GM12891 (cell line): ENCODE measurements at places on chromosomes 6 and 20.

GRCh38 chr6:140663772-140664171 is 1289.3 kb upstream of the CITED2 start:
- no peak for DNase-seq

DNA sequence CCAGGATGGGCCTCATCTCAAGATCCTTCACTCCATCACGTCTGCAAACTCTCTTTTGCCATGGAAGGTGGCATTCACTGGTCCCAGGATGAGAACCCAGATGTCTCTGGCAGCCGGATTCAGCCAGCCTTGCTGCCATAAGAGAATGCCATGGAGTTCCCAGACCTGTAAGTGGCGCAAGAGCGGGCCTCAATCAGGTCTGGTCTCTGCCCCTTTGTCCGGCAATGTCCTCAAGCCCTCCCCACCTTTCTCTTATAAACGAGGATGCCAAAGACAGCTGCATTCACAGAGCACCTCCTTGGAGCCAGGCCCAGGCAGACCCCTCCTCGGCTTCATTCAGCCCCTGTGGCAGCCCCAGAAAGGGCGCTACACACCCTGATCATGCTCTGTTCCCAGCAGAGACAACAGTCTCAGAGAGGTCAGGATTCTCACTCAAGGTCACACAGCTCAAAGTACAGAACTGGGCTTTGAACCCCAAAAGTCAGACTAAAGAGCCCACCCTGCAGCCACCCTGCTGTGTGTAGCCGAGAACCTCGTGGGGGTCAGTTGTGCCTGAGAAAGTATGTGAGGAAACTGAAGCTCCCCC is 263.7 kb downstream of the TAF4 start:
- no peak for DNase-seq

- no peak for DNase-seq
Measured at GRCh38 chr20:7722564-7722963, 217.7 kb downstream of the HAO1 start.

DNA sequence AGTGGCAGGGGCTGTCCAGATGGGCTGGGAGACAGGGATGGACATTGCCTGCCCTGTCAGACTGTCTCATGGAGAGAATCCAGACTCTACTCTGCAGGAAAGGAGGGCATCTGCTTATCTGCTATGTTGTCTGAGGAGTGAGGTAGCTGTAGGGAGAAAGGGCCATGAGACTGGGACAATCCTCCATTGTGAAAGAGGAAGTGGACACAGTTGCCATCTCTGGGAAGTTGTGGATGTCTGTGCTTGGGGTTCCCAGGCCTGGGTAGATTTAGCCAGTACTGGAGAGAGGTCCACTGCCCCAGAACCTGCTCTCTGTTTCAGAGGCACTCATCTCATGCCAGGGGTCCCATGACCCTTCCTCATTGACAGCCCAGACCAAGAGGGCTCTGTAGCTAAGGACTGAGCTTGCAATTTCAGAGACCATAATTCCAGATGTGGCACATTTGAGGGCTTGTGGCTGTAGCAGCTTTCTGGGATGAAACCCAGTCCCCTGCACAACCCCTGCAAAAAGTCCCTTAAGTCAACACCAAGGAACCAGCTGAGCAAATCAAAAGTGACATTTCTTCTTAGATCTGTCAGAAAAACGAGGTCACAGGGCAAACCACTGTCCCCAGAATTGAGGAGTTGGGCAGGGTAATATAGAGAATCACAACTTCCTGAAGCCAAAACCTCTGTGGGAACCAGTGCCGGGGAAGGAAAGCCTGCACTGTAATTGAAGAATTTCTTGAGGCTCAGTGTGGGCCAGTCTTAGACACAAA is 4.1 kb upstream of the SIRPG start:
- no peak for DNase-seq

DNA sequence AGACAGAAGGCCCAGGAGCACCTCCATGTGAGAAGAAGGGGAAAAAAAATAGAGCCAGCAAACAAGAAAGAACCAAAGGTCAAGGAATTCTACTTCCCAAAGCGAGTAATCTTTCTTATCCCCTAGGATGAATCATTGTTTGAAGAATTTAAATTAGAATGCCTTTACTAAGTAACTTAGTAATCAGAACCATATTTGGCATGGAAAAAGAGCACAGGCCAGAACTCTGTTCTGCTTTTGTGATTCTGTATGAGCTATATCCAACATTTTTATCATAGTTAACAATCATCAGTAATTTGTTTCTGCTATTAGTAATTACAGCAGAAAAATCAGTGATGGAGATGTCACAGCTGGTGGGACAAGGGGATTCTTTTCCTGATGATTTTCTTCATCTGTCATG is 228.8 kb upstream of the FAM83B start:
- DNase-seq: no peak

DNA sequence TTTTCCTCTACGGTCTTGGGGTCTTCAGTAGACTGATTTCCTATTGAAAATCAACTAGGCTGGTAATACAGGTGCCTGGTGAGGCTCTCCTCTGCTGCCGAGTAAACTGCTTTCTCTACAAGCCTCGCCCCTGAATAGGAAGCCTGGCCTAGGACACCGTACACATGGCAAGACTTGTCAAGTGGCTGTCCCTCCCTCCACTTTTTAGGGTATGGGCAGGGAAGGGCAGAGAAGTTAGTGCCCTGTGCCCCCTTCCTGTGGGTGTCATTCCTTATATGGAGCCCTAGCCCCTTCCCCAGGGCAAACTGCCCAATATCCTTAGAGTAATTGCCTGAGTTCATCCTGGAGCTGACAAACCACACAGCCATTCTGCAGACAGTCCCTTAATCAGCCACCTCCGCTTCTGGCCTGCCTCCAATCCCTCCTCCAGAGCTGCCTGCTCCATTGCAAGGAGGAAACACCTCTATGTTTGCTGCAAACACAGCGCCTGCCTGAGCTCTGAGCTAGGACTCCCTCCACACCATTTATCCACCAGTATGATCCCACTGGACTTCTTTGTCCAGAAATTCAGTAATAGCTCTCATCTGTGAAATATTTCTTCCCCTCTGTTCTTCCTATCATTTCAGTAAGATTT is 93.1 kb downstream of the CHD6 start:
- no peak for DNase-seq

- DNase-seq: no peak
Measured at GRCh38 chr20:54429364-54429763, 46.0 kb upstream of the DOK5 start.
